ENCODE measurements at places on chromosomes 2 and 18.

DNA sequence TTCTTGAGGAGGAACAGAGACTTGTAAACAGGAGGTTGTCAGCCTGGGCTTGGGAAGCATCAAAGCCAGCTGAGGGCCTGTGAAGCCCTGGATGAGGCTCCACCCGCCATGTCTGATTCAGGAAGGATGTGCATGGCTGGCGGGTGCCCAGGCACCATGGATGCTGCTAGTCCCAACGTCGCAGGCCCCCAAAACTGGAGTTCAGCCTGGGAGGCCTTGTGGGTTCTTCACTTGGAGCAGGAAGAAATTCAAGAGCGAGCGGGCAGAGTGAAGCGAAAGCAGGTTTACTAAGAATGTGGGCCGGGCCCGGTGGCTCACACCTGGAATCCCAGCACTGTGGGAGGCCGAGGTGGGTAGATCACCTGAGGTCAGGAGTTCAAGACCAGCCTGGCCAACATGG, 12.1 kb upstream of the PXDN start:
- no peak for DNase-seq

DNA sequence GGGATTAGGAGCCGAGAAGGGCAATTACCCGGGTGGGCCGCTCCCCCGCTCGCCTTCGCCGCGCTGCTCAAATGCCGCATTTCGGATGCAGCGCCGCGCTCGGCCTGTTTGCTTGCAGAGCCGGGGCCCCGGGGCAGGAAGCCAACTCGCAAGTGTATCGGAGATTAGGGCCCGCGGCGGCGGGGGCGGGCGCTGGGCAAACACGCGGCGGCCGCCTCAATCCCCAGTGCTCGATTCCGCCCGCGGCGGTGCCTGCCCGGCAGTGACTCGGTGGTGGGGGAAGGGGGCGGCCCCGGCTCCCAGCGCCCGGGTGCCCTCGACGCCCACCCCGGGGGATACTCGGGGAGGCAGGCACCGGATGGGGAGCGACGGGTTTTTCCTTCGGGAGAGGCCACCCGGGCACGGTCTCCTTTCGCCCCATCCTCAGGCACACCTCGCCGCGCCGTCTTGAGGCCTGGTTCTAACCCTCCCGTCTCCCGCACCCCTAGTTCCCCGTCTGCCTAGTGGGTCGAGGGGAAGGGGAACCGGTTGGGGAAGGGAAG, 26.6 kb upstream of the NOTO start:
- peak; percentile 60 for DNase-seq

GRCh38 chr2:96856776-96857666, 795 bp downstream of the ANKRD39 start:
- DNase-seq: no peak

DNA sequence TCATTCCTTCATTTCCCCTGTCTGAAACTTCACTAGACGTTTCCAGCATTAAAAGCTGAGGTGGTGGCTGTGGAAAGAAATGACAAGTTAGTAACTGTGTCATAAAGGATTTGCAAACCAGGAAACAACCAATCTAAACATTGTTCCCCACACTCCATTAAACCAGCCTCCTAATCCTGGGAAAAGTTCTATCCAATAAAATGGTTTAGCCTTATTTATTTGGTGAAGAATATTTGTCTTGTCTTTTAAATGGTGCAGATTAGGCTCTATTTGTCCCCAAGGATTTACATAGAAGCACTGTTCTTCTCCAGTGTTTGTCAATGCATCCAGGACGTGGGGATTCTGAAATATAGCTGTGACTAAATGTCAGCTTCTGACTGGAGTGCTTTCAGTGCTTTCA, 10.5 kb upstream of the DPP4 start:
- no peak for DNase-seq

- peak; percentile 41 for DNase-seq
These were observed 38.9 kb downstream of the INO80C start for GRCh38 chr18:35458677-35459441.

DNA sequence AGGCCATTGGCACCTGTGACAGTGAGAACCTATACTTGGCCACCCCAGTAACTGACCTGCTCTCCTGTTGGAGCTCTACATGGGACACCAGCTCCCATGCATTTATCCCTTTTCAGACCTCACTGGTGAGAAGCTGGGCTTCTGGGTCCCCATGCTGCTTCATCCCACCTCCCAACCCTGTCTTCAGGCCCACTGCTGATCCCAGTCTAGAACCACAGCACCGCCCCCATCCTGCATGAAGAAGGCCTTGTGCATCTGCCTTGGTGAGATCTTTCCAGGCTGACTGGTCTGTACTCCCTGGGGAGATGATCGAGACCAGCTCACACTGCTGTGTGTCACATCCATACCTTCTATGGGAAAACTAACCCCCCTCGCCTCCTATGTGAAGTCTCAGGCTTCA, 22.7 kb downstream of the TTC32 start:
- DNase-seq: no peak

GRCh38 chr2:203689426-203690116, 16.9 kb upstream of the CD28 start:
- no peak for DNase-seq

Data from suppressor macrophage treated with lipopolysaccharide for 4 hours (primary cell).